ENCODE measurements at places on chromosomes 11 and 22.
A peak's percentile ranks its signal among the peaks of the same experiment; 100 is the strongest.

DNA sequence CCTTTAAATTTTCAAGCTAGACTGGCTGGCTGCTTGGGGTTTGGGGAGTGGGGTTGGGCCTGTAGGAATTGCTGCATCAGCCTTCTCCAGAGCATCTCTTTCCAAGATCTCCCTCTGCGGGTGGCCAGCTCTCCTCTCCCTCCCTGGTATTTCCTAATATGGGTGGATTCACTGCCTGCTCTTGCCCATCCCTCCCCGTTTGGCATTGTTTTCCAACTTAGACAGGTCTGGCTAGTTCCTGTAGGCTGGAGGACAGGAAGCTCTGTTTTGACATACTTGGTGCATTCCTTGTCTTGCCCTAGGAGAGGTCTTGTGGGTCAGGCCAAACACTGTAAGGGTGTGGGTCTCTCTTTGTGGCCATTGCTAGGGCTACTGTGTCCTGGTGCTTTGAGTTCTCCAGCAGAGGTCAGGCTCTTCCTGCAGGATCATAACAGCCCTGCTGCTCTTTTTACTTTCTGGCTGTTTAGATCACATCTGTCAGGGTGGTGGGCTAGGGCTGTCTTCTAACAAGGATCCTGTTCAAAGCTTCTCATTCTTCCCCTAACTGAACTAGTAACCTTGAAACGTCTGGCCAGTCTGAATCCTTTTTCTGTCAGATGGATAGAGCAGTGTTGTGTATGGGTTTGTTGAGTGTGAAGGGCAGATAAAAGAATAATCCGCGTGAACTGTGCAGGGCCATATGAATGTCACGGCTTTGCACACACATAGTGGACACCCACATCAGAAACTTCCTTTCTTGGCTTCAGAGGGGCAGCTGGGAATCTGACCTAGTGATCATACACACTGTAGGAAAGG lies 18.3 kb upstream of the MICALL1 start:
- DNase-seq = no peak

DNA sequence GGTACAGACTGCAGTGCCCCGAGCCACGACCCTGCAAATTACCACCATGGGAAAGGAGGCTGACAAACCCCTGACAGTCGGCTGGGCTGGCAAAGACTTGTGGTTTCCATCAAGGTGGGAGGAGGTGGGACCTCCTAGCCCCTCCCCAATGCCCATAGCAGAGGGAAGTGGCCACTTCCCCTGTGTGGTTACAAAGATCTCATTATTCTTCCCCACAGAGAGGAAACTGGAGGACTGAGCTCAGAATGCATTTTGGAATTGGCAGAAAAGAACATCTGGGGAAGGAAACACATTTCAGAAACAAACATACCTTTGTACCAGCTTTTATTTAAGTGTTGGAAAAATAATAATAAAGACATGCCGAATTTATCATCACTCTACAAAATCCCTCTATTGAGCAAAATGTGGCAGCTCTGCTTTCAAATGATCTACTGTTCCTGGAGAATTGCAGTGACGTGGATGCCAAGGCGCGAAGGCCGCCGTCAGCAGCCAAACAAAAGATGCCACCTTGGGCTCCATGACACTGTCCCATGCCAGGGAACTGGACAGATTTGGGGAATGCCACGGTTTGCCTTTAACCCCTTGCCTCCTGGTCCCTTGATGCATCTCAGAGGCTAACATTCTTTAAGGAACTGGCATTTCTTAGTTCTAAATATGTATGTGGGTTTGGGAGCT lies 169.6 kb downstream of the CRYBB2 start:
- no peak for DNase-seq

- DNase-seq = peak; percentile 88
These were observed 24.1 kb upstream of the CDC42EP2 start for GRCh38 chr11:65290448-65291165.

GRCh38 chr11:61776561-61777075 lies 15.8 kb downstream of the TMEM258 start:
- no peak for DNase-seq

DNA sequence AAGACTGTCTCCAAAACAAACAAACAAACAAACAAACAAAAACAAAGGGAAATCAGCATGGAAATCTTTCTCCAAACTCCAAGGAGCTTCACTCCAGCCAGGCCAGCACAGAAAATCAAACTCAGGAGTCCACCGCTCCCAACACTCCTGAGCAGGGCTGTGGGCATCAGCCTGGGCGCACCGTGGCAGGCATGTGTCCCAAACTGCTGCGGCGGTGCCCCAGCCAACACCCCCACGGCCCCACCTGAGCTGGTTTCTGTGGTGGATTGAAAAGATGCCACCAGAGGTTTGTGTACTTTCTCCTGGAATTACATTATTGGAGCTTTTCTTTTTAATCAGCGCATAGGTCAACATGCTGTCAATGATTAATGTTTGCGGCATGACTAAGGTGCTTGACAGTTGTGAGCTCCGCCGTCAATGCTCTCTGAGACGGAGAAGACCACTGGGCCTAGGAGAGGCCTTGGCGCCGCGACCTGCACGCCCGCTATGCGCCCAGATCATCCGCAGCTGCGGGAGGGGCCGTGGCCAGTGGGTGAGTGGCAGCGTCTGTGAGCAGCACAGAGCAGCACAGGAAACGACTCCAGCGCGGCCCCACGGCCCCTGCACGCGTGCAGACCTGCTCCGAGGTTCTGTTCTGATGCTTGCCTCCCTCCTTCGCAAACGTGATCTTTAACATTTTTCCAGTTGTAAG lies 18.1 kb downstream of the DRD4 start:
- no peak for DNase-seq

DNA sequence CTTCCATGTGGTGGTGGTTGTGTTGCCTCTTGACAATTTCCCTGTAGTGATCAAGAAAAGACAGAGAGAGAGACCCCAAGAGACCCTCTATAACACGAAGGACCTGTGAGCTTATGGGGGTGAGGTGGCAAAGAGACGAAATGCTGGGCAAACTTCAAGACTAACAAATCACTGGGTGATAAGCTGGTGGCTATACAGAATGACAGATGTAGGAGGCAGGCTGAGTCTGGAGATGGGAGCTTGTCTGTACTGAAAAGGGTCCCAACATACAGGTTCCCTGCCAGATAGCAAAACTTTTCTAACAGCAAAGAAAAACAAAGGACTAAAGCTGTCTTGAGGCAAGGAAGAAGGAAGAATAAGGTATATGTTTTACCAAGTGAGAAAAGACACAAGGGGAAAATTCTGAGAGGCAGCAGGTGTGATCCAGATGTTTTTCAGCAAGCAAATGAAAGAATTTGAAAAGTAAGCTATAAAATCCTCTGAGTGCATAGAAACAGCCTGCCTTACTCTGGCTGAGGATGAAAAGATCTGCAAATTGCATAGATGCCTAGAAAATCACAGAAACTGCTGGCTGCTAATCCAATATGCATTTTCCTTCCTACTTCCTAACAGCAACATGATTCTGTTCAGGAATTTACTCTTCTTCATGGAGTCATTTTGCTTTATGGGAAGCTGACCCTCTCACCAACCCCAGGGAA lies 21.9 kb upstream of the LYVE1 start:
- DNase-seq = no peak

- DNase-seq = no peak
These were observed 45.6 kb downstream of the BCR start for GRCh38 chr22:23225724-23226496.

GRCh38 chr11:26470992-26471391 lies 101.1 kb downstream of the MUC15 start:
- no peak for DNase-seq

- no peak for DNase-seq
These were observed 18.7 kb upstream of the NAT10 start for GRCh38 chr11:34086554-34087283.

- DNase-seq = no peak
These were observed 66.2 kb upstream of the ZC3H12C start for GRCh38 chr11:110026858-110027626.

GRCh38 chr11:125429174-125429707 lies 66.8 kb downstream of the FEZ1 start:
- no peak for DNase-seq

GRCh38 chr22:38180841-38181452 lies 683 bp downstream of the PLA2G6 start:
- no peak for DNase-seq

GRCh38 chr11:66467756-66468155 lies 1.1 kb downstream of the PELI3 start:
- no peak for DNase-seq

DNA sequence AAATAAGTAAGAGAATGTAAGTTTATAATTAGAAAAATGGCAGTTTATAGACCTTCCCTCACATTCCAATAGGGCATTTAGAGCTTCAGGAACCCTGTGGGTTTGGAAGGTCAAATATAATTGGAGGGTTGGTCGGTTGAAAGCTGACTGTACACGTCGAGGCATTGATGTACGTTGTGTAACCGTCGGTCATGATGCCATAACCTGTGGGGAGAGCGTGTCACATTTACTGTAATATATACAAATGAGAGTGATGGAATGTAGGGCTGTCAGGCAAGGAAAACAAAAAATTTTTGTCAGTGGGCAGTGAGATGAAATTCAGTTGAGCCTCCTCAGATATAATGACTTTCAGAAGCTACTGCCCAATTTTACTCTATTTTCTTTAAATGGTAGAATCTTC lies 88.5 kb downstream of the ARL14EP start:
- no peak for DNase-seq

DNA sequence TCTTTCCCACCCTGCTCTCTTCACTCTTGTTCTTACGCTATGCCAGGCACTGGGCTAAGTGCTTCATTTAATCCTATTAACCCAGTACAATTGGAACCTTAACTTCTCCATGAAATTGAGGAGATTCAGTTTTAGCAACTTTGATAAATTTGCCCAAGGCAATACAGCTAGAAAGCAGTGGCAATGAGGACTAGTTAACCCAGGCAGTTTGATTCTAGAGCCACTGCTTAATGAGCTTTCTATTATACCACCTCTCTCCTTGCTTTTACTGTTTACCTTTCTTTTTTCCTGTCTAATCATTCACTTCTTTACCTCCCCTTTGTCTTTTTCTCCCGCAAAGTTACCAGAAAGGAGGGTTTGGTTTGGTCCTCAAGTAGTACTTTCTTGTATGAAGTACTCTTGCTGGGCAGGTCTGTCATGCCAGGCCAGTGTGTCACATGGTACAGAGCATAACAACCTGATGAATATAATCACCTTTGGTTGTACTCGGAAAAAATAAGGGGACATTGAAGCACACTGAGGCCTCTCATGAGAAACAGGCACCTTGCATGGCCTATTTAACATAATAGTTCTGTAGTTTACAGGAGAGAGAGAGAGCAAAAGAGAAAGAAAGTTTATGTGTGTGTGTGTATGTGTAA lies 70.6 kb downstream of the PDHX start:
- DNase-seq = no peak

GRCh38 chr22:46761539-46762237 lies 762 bp upstream of the TBC1D22A start:
- no peak for DNase-seq

DNA sequence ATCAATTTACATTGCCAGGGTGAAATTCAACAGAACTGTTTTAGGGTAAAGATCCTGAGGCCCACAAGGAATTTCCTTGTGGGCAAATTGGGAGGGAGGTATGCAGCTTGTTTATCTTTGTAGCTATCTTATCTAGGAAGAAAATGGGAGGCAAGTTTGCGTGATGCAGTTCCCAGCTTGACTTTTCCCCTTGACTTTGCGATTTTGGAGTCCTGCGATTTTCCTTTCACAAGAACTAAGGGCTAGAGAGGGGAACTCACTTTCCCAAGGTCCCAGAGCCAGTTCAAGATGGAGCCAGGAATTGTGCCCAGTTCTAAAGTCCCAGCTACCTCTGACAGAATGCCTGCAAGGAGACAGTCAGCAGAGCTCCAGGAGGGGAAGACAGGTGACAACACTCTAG lies 30.7 kb downstream of the RIBC2 start:
- no peak for DNase-seq

DNA sequence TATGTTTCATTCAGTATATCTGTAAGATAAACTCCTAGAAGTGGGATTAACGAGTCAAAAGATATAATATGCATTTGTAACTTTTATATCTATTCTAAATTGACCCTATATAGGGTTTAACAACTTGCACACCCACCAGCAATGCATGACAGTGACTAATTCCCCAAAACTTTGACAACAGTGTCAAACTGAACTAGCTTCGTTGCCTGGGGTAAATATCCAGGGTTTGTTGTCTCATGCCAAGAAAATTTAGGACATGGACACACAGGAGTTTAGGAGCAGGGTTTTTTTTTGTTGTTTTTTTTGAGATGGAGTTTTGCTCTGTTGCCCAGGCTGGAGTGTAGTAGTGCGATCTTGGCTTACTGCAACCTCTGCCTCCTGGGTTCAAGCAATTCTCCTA lies 5.1 kb downstream of the SNU13 start:
- no peak for DNase-seq
